Glomerular endothelial cell (primary cell): ENCODE measurements at places on chromosomes 12 and 14. TPM values are rescaled to one million over a fixed set of nuclear protein-coding genes. Genes with fewer than 3 reads are reported as not detected.

DNA sequence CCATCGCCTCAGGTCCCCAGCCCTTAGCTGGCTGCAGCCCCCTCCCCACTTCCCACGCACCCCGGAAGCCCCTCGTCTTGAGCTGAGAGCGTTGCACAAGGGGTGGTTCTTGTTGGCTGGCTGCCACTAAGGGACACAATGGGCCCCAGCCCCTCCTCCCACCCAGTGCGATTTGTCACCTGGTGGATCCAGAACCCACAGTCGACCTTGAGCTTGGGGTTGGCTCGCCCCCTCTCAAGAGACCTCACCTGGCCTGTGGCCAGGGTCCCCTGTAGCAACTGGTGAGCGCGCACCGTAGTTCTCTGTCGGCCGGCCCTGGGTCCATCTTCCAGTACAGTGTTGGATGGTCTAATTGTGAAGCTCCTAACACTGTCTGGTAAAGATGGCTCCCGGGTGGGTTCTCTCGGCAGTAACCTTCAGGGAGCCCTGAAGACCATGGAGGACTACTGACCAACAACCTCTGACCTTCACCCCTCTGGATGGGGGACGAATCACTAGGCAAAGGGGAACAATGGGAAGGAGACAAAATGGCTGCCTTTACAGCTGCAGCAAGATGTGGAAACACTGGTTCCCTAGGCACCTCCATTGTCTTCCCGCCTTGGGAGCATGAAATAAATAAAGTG is 6.6 kb downstream of the PHB2 start:
- DNase-seq = no peak

GRCh38 chr12:86669010-86669409 is 412.8 kb upstream of the MGAT4C start:
- no peak for DNase-seq

- DNase-seq = no peak
These were observed 97.9 kb downstream of the RFLNA start for GRCh38 chr12:124392667-124393413.

GRCh38 chr14:97916669-97917568 is 1119.7 kb downstream of the VRK1 start:
- no peak for DNase-seq

DNA sequence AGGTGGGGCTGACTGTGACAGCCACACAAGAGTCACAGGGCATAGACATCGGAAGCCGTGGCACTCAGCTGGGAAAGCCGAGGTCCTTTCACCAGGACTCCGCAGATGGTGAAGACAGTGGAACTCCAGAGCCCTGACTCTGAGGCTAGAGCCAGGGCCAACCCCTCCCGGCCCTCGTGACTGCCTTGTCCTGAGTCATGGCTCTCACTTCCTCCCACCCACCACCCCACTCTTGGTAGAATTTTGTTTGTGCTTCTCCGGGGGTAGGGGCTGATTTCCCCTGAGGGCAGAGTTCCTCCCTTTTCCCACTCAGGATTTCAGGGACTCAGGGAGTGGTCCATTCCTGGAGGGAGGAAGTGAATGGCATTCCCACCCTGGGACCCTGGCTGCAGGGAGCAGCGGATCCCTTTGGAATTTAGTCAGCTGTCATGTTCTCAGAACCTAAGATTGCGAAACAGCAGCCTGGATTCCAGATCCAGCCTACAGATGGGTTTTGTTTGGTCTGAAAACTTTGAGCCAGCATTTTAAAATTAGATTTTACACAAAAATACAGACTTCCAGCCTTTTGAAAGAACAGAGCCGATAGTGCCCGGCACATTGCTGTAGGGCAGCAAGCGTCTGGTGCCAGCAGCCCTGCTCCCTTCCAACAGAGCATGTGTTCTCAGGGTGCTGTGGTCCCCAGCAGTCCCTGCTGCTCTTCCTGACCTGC is 50.7 kb downstream of the TPCN1 start:
- DNase-seq = no peak

DNA sequence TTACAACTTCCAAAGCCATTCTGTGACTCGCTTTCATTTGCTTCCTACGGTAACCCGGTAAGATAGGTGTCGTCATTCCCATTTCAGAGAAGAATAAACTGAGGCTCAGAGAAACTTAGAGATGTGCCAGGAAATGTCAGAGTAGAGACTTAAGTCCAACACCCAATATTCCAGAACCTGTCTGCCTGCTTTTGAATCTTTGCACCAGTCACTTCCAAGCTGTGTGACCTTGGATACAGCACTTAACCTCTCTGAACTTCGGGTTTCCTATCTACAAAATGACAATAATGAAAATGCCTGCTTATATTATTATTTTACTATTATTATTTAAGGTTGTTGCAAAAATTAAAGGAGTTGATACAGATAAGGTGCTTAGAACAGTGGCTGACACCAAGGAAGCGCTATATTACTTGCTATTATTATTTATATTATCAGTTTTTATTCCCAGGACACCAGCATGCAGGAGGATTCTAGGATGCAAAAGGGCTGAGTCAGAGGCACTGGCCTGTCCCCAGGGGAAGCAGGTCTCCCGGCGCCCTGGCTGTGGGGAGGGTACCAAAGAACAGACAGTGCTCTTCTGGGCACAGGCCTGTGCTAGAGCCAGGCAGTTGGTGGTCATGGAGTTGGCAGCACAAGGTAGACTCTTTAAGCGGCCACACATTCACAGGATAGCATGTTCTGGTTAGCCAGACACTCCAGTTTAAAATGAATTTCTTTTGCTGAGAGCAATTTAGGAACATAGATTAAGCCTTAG is 5.4 kb downstream of the HSPB8 start:
- DNase-seq = no peak

DNA sequence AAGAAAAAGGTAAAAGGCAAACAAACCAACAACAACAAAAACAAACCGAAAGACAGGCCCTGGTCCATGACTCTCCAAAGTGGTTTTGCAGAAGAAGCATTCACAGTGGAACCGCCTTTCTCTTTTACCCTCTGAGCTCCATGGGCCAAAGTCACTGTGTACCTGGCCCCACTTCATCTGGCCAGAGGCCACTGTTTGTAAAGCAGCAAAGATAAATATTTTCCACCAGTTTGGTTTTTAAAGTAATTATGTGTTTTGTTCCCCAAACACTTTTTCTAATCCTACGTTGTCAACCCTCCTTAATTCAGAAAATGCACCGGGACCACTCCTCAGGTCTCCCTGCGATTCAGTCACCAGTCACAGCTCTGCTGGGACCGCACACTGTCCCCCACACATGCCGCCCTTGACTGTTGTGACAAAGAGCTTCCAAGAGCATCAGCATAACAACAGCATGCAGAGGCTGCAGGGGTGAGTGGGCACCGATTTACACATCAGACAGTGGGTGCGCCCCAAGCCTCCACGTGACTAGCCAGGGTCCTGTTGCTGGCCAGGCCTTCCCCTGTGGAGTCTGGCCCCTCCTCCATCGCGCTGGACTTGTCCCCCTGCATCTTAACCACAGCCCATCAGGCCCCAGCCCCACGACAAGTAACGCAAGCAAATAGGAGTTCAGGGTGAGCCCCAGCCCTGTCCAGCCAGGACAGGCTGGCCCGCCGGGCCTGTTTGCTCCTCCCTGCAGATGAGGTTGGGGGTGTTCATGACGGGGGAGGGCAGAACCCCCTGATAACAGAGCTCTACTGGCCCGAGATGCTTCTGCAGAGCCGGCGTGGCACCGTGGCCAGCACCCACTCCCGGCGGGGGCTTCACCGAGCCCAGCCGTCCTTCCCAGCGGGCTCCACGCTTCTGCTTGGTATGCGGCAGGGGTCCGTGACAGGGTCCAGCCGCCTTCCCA is 65.2 kb upstream of the DIO3 start:
- no peak for DNase-seq

- DNase-seq = no peak
These were observed 34.8 kb downstream of the TUNAR start for GRCh38 chr14:95911456-95911855.

DNA sequence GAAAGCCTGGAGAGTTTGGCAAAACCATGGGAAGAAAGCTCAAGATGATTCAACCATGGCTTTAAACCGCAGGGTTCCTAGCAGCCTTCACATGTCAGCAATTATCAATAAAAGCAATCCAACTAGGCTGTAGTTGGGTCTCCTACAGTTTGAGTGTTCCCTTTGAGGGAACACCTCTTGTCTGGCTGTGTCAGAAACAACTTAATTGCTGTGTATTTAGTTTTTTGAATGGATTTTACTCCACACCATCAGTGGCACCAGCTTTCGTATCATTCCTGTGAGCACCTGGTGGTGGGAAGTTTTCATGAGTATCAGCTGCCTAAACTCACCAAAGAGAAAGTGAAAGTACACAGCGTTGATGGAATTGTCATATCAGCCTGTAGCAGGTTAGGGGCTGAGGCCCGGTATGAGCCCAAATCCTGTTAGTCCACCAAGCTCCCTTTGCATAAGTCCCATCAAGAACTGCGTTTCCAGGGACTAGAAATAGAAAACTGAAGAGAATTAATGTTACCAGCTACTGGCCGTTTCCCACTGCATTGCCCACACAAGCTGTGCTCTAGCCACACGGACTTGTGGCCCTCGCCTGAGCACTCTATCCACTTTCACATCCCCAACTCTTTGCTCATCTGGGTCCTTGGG is 10.9 kb upstream of the IL26 start:
- DNase-seq = no peak

GRCh38 chr14:64681796-64682710 is 22.2 kb upstream of the PLEKHG3 start:
- DNase-seq = no peak

- no peak for DNase-seq
These were observed 37.4 kb upstream of the HIGD1C start for GRCh38 chr12:50914872-50915484.

- no peak for DNase-seq
These were observed 41.3 kb downstream of the EVL start for GRCh38 chr14:100106250-100107112.

DNA sequence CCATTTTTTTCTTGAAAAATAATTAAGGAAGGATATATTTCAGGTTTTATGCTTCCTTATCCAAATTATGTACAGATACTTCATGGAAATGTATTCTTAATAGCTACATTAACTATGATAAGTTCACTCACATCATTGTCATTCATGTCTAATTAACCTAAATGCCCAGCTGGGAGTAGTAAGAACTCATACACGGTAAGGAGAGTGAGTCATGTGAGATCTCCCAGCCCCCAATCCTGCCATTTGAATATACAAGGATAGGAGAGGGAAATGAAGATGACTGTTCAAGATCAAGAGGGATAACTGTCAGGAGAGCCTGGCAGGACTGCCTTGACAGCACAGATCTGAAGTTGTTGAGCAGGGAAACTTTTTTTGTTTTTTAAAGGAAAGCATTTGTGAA is 343.4 kb upstream of the USP15 start:
- no peak for DNase-seq

GRCh38 chr14:59325906-59326305 is 137.4 kb downstream of the DAAM1 start:
- DNase-seq = no peak

DNA sequence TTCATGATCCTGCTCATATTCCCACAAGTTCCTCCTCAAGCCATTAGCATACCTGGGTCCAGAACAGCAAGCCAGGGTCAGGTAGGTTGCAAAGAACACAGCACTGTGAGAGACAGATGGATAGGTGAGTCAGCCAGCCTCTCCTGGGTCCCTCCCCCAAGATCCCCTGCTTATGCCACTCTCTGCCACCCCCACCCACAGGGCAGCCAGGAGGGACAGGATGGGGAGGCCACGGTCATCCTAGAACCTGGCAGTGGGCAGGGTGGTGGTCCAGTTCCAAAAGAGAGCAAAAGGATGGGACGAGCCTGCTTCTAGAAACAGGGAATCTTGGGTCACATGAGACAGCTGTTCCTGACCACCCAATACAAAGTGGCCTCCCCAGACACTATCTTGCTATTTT is 12.7 kb downstream of the FAIM2 start:
- no peak for DNase-seq

- no peak for DNase-seq
These were observed 232.5 kb upstream of the RTL1 start for GRCh38 chr14:101135796-101136742.

GRCh38 chr12:27163048-27163715 is 80.8 kb upstream of the C12orf71 start:
- DNase-seq = no peak

DNA sequence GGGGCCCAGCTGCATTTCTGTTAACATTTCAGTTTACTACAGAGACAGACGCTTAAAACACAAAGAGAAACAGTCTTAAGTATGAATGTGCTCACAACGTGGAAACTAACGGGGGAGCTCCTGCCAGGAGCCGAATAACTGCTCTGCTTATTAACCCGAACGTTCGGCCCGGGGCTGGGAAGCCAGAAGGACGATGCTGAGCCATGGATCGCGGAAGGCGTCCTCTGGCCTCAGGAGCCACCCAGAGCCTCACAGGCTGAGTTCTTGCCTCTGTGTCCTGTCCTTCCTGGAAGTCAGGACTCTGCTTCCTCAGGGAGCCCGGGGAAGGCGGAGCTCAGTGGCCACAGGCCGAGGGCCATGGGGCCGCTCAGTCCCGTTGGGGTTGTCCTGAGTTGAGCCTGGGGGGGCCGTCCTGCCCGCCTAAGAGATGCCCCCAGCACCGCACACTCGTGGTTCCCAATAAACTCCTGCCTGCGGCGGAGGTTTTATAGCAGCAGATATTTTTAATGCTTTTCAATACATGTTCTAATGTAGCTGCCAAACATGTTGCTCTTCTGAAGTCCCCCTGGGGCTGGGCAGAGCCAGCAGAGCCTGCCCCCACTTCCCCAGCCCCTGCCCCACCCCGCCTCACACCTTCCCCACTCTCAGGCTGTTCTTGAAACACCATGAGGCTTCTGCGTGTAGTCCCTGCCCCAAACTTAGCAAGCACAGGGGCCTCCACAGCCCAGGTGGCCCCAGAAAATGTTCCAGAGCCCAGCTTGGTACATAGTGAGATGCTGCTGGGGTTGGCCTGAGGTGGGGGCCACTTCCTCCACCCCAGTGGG is 3.4 kb upstream of the TEX22 start:
- DNase-seq = no peak

GRCh38 chr12:123696207-123696606 is 15.9 kb upstream of the ATP6V0A2 start:
- DNase-seq = no peak

GRCh38 chr12:112327209-112327938 is 54.9 kb downstream of the HECTD4 start:
- no peak for DNase-seq

GRCh38 chr12:49531745-49532144 is 7.1 kb upstream of the KCNH3 start:
- no peak for DNase-seq

- DNase-seq = no peak
These were observed 44.3 kb upstream of the SPTLC2 start for GRCh38 chr14:77660754-77661153.

- DNase-seq = no peak
These were observed 218.4 kb upstream of the C14orf180 start for GRCh38 chr14:104361101-104361591.

The ERP29 gene
- total RNA-seq = 56.3 and 57.6 TPM in 2 replicates

The STON2 gene
- 3.4 and 6.4 TPM in 2 replicates for total RNA-seq

The TAS2R42 gene
- total RNA-seq = not detected in 2 replicates

The ZBTB25 gene
- 2.6 and 4.1 TPM in 2 replicates for total RNA-seq

The RNASE3 gene
- total RNA-seq = not detected in 2 replicates

The SLC10A1 gene
- not detected in 2 replicates for total RNA-seq

The ANO2 gene
- total RNA-seq = 13.0 and 32.4 TPM in 2 replicates

The FGD4 gene
- total RNA-seq = 18.8 and 26.1 TPM in 2 replicates

The BDKRB1 gene
- not detected in 2 replicates for total RNA-seq

The FOXG1 gene
- not detected in 2 replicates for total RNA-seq

The NKX2-1 gene
- total RNA-seq = not detected in 2 replicates

The CD4 gene
- total RNA-seq = not detected in 2 replicates

The TAS2R19 gene
- total RNA-seq = 1.0 and 6.9 TPM in 2 replicates
